ENCODE measurements at places on chromosomes 4 and X. TPM values are rescaled to one million over a fixed set of nuclear protein-coding genes. Genes with fewer than 3 reads are reported as not detected.
A peak's percentile ranks its signal among the peaks of the same experiment; 100 is the strongest.

DNA sequence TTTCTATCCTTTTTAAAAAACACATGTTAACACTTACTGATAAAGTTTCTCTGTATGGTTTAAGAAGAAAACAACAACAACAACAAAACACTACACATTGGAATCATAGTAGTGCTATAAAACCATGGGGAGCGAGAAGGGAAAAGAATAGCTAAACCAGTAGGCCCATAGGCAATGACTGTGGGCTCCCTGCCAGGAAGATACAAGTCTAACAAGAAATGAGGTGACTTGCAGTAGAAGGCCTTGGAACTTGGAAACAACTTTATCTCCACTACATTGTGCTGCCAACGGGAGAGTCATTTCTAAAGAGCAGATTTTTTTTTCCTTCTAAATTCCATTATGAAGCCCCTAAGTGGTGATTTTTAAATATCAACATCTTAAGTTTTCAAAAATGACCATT, 78.0 kb downstream of the GPC4 start:
- no peak for DNase-seq

DNA sequence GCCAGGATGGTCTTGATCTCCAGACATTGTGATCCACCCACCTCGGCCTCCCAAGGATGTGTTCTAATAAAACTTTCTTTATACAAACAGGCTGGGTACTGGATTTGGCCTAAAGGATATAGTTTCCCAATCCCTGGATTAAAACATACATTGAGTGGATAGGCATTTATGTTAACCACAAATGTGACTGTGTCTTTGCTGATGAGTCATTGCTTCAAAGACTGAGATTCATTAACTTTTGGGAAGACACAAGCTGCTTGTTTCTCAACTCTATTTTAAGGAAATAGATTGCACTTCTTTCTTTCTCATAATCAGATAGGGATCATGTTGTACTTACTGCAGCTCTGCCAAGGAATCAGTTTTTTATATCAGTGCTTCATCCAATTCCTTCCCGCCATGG, 131.3 kb upstream of the AGA start:
- peak; percentile 48 for DNase-seq

GRCh38 chr4:54101190-54102041, 1.5 kb downstream of the GSX2 start:
- peak; percentile 48 for DNase-seq

DNA sequence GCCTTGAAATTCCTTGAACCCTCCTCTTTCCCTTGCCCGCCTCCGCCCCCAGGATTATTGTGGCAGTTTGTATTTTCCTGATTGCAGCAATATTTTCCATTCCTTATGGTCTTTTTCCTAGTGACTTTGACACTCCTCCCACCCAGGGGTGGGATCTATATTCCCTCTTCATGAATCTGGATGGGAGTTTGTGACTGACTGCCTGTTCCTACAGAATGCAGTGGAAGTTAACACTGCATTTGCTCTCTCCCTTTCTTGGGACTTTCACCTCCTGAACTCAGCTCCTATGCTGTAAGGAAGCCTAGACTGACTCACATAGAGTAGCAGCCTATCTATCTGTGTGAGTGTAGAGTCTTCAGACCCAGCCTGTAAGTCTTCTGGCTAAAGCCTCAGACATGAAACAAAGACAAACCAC, 2.2 kb downstream of the FUNDC2 start:
- DNase-seq, result peak; percentile 1

DNA sequence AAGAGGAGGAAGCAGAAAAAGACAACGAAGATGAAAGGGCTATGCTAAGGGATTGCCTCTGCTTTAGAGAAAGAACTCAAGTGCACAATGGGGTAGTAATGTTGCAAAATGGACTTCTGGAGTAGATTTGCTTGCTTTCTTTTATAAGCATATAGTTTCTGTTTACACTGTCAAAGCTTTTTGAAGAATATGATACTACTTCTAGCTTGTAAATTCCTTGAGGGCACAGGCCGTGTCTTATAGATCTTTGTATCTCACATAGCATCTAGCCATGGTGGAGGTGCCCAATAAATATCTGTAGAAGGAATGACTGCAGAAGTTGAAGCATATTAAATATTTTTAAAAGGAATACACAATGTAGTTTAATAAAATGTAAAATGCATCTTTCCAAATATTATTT, 147.8 kb upstream of the ZIC3 start:
- no peak for DNase-seq

DNA sequence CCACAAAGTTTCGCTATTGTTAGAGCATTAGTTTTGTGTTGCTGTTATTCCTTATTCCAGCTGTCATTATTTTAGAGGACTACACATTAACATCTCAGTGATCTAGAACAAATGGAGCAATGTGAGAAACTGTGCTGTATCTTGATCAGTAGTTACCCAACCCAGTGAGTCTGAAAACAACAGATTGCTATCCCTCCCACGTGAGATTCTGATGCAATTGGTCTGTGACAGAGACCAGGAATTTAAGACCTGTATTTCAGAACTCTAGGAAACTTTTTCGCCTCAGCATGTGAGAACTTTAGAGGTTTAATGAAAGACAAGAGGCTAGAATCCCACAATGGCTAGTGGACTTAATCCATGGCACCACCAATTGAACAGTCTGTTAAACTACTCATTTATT, 35.7 kb upstream of the CDS1 start:
- DNase-seq, result no peak

- DNase-seq, result no peak
These were observed 18.5 kb downstream of the UVSSA start for GRCh38 chr4:1365271-1366178.

DNA sequence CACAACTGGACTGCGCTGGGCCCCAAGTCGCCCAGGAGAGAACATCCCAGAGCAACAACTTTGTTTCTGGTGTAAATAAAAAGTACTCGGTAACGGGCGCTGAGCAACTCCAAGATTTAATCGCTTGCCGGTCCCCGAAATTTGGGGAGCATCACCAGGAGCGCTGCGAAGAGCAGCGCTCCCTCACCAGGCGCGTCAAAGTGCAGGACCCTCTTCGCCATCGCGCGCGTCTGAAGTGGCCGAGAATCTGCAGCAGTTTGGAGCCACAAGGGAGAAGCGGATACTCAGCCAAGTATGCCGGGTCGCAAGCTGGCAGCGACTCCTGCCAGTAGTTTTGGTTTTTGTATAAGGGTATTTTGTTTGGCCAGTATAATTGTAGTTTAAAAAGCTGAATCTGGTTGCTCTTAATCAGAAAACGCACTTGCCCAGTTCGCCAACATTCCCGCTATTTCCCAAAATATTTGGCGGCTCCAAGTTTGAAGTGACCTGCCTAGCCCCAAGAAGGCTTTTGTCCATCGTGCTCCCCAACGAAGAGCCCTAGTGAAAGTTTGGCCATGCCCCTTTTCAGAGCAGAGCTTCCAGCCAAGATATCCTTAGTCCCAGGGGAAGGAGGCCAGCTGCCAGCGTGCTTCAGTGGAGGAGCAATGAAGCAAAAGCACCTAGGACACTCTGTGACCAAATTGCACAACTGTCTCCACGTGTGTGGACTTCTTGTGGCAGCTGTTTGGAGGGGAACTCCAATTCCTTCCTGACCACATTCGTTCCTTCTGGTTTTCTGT, 557 bp upstream of the KDR start:
- no peak for DNase-seq

GRCh38 chr4:128332081-128332480, 44.5 kb upstream of the PGRMC2 start:
- no peak for DNase-seq

- DNase-seq, result no peak
These were observed 113.9 kb downstream of the CT47B1 start for GRCh38 chrX:120761810-120762209.

DNA sequence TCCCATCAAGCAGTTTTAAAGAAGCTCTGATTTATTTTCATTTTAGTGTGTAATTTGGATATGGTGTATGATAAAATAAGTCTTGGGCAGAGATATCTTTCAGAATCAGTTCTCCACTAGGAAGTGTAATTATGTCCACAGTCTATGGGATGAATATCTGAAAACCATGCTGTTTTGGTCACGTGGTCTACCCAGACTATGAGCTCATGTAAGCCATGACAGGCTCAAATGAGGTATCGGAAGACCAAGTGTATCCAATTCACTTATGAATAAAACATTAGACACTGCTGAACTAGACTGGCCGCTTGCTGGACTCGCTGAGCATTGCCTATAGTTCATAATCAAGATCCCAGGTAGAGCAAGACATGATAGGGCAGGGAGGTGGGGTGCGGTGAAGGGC, 50.5 kb downstream of the SOD3 start:
- DNase-seq, result no peak

GRCh38 chrX:68307769-68308168, 125.5 kb downstream of the OPHN1 start:
- no peak for DNase-seq

The DDX53 gene
- not detected for total RNA-seq

The BTC gene
- 3.7 TPM for total RNA-seq

Measured in spinal cord (tissue), 10 donors.